ENCODE measurements at places on chromosomes 16 and 17. TPM values are rescaled to one million over a fixed set of nuclear protein-coding genes. Genes with fewer than 3 reads are reported as not detected.
A peak's percentile ranks its signal among the peaks of the same experiment; 100 is the strongest.

DNA sequence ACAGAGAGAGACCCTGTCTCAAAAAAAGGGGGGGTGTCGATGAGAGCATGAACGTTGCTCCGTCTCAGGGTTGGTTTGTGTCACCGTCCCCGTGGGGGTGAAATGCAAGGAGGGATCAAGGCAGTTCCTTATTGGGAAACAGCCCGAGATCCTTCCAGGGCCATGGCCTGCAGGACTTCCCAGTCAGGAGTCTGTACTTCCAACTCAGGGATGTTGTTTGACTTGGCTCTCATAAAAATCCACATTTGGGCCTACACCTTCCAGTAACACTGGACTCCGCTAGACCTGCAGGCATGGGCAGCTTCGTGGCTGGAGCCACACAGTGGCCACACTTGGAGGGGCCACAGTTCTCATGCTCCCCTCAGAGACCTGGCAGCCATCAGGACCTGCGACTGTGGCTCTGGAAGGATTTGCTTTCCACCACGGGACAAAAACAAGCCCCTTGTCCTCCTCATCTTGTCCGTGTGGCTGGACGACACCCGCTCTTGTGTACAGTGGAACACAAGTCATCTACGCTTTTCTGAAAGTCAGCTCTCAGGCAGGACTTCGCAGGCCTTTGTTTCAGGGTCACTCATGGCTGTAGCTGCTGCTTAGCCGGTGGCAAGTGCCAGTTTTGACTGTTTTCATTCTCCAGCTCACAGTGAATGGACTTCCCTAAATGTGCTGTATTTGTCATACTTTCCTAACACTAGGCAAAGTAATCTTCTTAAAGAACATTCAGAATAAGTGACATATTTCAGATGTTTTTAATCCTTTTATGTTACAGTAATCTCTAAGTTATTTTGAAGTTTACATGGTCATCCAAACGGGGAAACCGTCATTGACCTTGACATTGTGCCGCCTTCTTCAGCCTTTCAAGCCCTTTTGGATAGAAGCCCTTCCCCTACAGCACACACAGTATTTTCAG lies 24.2 kb upstream of the IL17C start:
- DNase-seq, result no peak

DNA sequence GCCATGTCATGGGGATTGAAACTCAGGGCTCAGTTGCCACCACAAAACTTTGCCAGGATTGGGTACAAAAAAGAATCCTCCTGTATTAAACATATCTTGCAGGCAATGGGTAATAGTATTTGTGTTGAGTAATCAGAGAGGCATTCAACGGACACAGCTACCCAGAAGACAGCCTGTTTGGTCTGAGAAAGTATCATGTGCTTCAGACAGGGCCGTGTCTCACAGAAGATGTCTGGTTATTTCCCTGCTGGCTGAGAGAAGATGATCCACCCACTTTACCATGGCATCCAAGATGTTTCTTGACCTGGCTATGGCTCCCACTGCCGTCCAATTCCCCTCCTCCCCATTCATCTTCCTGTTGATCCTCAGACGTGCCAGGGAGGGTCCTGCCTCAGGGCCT lies 304.3 kb upstream of the XYLT1 start:
- no peak for DNase-seq

- no peak for DNase-seq
Observed at GRCh38 chr17:8290043-8290442, 1.6 kb downstream of the RANGRF start.

DNA sequence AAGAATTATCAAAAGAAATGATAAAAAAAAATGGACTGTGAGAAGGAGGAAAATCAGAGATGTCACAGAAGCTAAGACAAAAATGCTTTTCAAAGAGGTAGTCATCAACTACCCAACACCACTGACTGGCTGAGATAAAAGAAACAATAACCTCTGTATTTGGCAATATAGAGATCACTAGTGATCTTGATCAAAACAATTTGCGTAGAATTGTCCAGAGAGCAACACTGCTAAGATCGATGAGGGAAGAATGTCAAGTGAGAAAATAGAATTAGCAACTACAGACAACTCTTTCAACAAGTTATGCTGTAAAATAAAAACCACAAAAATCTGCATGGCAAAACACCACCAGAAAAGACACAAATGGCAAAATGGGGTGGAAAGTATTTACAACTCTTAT lies 66.0 kb downstream of the BRIP1 start:
- DNase-seq, result no peak

DNA sequence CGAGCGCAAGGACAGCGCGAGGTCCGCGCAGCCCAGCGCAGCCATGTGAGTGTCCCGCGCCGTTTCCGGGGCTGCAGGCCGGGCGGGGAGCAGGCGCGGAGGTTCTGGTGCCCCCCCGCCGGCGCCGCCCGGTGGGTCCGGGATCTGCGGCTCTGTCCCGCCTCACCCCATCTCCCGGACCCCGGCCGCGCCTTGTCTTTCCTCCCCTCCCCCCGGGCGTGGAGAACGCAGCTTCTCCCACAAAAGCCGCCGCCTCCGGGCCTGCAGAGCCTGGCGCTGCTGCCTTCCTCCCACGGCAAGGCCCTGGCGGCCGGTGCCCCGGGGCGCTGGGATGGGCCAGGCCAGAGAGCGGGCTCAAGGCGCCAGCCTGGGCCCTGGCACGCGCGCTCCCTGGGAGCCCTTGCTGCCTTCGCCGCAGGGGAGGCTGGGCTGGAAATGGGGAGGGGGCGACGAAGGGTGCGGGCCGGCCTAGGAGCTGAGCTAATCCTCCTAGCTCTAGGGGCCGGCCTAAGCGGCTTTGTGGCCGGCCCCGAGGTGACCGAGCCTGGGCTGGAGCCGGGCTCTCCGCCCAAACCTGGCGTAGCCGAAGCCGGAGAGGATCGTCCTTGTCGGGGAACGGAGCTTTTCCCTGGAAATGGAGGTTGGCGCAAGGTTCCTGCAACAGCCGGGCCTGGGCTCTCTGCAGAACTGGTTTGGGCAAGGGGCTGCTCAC lies 397 bp downstream of the RIPOR1 start:
- DNase-seq, result no peak

DNA sequence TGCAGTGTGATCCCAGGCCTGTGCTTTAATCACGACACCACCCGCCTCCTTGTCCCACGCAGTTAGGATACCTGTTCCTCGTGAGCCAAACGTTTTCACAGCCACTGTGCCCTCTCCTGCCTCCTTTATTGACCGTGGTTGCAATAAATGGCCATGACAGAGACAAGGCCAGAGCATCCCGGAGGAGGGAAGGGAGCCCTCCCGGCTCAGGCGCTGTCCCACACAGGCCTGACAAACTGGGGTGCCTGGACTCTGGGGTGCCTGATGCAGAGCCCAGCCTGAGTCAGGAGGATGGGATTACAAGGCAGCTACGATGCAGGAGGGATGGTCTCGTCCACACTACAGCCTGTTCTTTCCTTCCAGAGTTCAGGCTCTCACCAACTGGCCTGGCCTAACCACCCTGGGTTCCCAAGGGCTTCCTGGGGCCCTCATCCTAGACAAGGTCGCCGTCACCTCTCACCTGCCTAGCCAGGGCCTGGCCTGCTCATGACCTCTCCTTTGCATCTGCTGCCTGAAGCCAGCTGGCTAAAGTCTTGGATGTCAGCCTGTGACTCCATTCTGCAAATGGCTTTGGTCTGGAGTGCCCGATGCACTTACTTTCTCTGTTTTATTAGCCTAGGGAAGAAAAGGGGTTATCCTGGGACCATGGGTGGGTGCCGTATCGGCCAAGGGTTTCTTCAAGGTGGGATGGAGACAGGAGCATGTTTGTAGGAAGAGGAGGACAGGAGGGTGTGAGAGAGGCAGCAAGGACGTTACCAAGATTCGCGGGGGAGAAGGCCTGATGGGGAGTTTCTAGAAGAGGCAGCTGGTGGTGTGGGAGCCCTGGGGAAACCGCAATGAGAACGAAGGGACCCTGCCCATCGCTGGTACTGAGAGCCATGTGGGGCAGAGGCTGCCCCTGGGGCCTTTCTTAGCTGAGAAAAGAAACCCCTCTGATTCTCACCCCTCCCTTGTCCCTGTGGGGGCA lies 234.3 kb upstream of the TNRC6C start:
- DNase-seq, result no peak

DNA sequence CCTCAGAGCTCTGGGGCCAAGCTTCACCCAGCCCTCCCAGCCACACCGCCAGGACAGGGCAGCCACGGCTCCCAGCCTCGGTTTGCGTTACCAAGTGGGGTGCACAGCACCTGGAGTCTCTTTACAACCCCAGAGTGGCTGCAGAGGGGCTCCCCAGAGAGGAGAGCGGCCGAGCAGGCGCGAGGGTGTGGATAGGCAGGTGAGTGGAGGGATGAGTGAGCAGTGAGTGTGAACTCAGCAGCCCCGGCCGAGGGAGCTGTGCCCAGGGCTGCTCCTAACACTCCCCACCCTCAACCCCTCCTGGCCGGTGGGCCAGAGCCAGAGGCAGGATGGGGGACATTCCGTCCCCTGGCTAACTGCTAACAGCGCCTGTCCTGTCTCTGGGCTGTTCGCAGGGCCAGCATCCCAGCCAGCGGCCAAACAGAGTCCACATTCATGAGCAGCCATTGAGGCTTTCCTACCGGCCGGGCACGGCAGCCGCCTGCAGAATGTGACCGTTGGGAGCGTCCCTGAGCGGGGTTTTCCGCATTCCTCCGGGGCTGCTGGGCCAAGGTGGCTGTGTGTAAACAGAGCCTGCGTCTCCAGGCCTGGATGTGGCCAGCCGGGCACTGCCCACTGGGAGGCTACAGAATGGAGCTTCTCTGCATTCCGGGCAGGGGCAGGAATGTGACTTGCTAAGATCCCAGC lies 5.3 kb downstream of the ZNF469 start:
- DNase-seq, result no peak

GRCh38 chr16:23902748-23903414 lies 67.1 kb downstream of the PRKCB start:
- DNase-seq, result no peak

DNA sequence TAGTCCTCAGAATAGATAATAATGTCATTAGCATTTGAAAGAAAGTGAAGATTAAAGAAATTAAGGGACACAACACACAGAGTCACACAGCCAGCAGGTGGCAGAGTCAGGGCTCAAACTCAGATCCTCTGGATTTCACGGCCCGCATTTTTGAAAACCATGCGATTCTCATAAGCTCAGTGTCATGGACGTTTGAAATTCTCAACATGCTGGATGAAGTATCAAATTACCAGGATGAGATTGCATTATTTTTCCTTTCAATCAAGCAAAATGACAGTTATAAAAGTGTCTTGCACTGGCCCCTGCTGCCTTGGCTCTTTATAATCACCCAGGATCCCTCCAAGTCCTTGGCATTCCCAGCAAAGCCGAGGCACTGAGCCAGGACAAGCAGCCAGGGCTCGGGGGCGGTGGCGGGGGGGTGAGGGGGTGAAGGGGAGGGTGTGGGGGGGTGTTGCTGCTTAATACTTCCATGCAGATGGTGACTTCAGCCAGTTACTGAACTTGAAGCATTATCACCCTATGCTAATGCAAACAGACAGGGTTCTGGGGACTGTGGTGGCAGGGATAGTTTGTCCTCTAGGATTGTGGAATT lies 6.6 kb upstream of the BMERB1 start:
- peak; percentile 46 for DNase-seq

DNA sequence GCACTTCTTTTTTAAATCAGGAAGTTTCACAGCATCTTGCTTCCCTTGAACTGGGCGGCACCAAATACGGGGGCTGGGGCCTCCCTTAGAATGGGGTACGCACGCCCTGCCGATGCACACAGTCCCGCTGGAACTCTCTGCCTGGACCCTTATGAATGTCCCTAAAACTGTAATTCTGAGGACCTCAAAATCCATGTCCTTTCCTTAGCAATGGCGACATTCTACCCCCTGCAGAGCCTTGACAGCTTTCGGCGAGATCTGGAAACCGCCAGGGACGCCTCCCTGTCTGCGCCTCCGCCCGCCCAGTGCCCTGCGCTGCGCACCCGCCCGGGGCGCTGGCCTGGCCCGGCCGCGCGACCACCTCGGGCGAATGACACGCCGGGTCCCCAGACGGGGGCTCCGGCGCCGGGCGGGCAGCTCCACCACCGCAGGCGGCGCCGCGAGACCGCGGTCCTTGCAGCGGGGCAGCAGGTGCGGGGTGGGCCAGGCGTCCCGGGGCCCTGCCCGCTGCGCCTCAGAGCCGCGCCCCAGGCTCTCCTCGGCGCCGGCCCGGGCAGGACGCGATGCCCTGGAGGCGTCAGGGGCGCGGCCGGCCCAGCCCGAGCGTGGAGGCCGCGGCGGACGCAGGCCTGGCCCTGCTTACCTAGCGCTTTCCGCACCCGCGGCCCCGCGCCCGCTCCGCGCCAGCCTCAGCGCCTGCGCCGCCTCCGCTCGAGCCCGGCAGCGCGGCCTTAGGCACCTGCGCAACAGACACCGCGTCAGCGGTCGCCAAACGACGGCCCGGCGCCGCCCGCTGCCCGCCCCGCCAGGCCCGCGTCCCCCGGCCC lies 548 bp downstream of the HAGH start:
- no peak for DNase-seq

The BEAN1 gene
- total RNA-seq, result not detected

The KRTAP4-2 gene
- not detected for total RNA-seq

The CBX1 gene
- 84.4 TPM for total RNA-seq

The EFCAB5 gene
- 0.33 TPM for total RNA-seq

The KRTAP1-5 gene
- not detected for total RNA-seq

The MMP2 gene
- 73.6 TPM for total RNA-seq

The FNDC8 gene
- total RNA-seq, result not detected
